Mesendoderm (in vitro differentiated cells): ENCODE measurements at places on chromosomes 12 and 14.
A peak's percentile ranks its signal among the peaks of the same experiment; 100 is the strongest.

GRCh38 chr12:52984136-52984535, 22.1 kb upstream of the EIF4B start:
- no peak for DNase-seq

- DNase-seq = peak; percentile 54
These were observed 367.5 kb downstream of the DAD1 start for GRCh38 chr14:22221508-22221907.

GRCh38 chr14:90892970-90893369, 76.7 kb upstream of the TTC7B start:
- DNase-seq = no peak

DNA sequence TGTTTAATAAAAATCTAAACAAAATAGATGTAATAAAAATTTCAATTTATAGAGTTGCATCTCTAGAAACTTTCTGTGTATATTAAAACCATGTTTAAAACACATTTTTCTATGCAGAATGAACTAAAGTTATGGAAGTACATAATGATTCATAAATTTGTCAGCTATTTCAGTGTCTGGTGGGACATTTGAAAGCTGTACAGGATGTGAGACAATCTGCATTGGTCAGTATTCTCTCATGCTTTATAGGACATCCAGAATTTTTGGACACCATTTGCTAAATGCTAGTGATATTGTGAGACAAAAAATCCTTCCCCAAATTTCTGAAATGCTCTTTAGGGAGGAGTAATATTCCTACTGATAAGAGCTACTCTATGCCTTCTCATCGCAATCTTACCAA, 13.3 kb downstream of the GPR135 start:
- DNase-seq = no peak

- no peak for DNase-seq
These were observed 36.3 kb downstream of the RIN3 start for GRCh38 chr14:92549859-92550230.

GRCh38 chr12:107645630-107646333, 39.8 kb upstream of the PWP1 start:
- peak; percentile 65 for DNase-seq

GRCh38 chr12:1839956-1840951, 19.9 kb downstream of the LRTM2 start:
- no peak for DNase-seq

DNA sequence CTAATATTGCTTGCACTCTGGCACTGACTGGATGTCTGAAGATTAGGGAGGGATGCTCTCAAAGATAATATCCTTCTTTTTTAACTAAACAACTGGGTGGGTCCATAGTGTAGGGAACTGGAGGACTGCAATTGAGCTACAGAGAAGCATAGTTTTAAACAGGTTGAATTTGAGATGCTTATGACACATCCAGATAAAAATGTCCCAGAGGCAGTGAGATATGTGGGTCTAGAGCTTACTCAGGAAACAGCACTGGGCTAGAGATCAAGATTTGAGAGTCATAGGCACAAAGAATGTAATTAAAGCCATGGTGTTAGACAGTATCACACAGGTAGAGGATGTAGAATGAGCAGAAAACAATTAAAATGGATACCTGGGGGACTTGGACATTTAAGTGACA, 198.4 kb downstream of the NELL2 start:
- DNase-seq = no peak

GRCh38 chr12:104575442-104576186, 118.9 kb downstream of the CHST11 start:
- no peak for DNase-seq
